ENCODE measurements at places on chromosomes 3 and 15.

DNA sequence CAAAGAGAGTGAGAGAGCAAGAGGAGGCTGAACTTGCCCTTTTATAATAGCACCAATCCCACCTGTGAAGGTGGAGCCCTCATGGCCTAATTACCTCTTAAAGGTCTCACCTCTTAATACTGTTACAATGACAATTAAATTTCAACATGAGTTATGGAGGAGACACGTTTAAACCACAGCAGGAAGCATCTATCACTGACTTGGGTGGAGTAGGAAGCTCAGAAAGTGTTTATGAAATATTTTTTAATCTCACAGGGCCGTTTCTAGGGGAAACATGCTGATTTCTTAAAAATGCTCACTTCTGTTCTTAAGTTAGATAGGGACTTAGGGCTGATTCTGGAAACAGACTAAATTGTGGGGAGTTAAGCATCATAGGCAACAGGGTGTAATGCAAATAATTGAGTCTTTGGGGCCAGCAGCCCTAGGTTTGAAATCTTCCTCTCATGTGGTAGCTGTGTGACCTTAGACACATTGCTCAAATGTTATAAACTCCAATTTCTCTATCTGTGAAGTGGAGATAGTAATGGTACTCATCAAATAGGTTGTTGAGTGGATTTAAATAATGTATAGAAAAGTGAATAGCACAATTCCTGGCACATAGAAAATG is 133.3 kb upstream of the KLHL25 start:
- no peak for DNase-seq

DNA sequence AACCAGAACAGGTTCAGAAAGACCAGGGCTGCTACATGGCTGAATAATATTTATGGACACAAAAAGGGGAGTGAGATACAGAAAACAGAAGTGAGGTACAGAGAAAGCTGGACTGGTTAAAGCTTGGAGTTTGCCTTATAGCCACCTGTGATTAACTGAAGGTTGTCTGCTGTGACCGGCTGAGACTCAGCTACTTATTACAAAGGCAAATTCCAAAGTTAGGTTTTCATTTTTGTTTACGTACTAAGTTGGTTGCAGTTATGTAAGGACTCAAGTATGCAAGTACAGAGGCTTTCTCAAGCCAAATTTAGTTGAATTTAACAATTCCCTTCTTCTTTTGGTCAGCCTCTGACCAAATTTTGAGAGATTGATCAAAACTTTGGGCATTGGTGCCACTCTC is 264.6 kb downstream of the THSD4 start:
- no peak for DNase-seq

- DNase-seq = no peak
These were observed 77.8 kb downstream of the RAB11A start for GRCh38 chr15:65947041-65947440.

DNA sequence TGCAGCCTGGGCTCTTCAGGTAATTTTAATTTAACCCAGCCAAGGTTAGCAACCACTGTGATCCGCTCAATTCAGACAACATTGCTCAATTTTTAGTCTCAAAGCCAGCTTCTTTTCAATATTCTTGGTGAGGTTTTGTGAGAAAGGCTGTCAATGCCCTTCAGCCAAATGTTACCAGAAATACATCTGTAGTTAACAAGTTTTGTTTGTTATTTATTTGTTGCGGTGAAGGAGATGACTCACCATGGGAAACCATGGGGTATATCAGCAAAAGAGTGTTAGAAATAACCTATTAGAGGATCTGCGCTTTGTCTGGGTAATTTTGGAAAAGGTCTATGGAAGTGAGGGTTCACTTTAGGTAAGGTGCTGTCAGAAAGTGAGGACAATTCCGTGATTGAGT is 5.0 kb downstream of the SLC9C1 start:
- DNase-seq = no peak

GRCh38 chr3:47010111-47010712 is 30.7 kb downstream of the NBEAL2 start:
- no peak for DNase-seq

GRCh38 chr3:45362758-45363157 is 25.6 kb upstream of the LARS2 start:
- no peak for DNase-seq

DNA sequence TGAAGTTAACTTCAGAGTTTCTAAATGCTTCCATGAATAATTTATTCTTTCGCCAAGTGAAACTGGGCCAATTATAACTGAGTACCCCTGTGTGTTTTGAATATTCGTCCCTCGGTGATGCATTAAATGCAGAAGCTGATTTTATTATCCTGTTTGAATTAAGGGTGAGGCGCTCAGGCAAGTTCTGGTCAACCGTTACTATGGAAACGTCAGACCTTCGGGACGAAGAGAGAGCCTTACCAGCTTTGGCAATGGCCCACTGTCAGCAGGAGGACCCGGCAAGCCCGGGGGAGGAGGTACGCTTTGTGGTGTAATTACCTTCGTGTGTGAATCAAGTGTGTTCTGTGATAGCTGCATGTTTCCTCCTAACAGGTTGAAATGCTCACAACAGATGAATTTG is 239.8 kb downstream of the ITPR1 start:
- no peak for DNase-seq

DNA sequence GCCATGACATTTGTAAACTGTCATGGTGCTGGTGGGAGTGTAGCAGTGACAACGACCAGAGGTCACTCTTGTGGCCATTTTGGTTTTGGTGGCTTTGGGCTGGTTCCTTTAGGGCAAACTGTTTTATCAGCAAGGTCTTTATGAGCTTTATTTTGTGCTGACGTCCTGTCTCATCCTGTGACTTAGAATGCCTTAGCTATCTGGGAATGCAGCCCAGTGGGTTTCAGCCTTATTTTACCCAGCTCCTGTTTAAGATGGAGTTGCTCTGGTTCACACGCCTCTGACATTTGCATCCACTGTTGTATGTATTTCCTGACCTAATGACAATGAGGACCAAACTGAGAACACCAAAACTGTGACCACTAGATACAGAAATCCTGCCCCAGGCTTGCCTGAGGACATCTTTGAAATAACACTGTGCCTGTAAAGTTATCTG is 37.6 kb downstream of the RAB8B start:
- DNase-seq = no peak

GRCh38 chr3:25064681-25065080 is 363.4 kb upstream of the RARB start:
- DNase-seq = no peak

DNA sequence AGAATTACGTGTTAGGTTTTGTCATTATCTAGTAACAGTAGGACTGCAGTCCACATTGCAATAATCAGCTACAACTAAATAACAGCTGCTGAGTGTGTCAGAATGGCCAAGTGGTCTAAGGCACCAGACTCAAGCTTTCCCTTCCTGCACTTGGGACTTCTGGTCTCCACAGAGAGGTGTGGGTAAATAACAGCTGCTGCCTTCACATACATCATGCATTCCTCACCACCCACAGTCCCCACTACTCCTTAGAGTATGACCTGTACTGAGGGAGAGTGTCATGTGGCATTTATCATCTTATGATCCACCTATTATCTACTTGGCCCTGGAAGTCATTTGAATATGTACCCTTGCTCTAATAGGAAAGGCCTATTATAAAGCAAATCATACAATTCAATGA is 22.2 kb upstream of the ZMAT3 start:
- DNase-seq = no peak

DNA sequence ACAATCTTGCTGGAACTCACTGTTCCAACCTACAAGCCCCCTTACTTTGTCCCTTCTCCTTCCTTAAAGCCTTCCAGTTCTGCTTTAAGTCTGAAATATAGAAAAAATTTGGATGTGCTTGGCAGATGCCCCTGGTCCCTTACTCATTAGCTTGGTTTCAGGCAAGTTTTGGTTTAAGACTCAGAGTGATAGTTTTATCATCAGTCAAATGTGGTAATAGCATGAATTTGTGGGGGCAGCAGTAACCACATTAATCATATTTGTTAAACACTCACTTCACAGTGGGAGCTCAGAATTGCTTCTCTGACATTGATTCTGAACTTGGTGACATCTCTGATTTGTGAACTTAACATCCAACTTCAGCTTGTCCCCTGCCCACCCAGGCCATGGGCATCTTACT is 58.3 kb upstream of the ALDH1A3 start:
- DNase-seq = no peak

Data from SHP77 treated with DMSO at 0.1 percent for 48 hours (cell line).